Camera-type eye (tissue), 1 donor: ENCODE measurements at places on chromosomes 6 and 20. TPM values are rescaled to one million over a fixed set of nuclear protein-coding genes. Genes with fewer than 3 reads are reported as not detected.

Gene KCNK16
- not detected for total RNA-seq

Gene TRIM15
- not detected for total RNA-seq

Gene CD40
- 3.1 TPM for total RNA-seq

Gene RBM24
- total RNA-seq, result 56.3 TPM

Gene CDH26
- 4.6 TPM for total RNA-seq

Gene RNF144B
- 13.9 TPM for total RNA-seq

Gene KCNG1
- total RNA-seq, result 3.4 TPM

Gene ESR1
- 0.60 TPM for total RNA-seq

Gene SLC22A2
- 1.3 TPM for total RNA-seq
